ENCODE measurements at places on chromosomes 7 and 10. TPM values are rescaled to one million over a fixed set of nuclear protein-coding genes. Genes with fewer than 3 reads are reported as not detected.

The WDFY4 gene
- 1.7 TPM for polyA plus RNA-seq

The GATA3 gene
- 118 TPM for polyA plus RNA-seq

The EN2 gene
- 0.23 TPM for polyA plus RNA-seq

The MSS51 gene
- polyA plus RNA-seq = 1.5 TPM

The STEAP1B gene
- polyA plus RNA-seq = 1.5 TPM

The VAX1 gene
- not detected for polyA plus RNA-seq

The WIPF3 gene
- 5.5 TPM for polyA plus RNA-seq

The TLX1 gene
- 0.10 TPM for polyA plus RNA-seq

The ANKRD1 gene
- polyA plus RNA-seq = 0.83 TPM

The SUGCT gene
- polyA plus RNA-seq = 2.2 TPM

The ARMH3 gene
- 19.5 TPM for polyA plus RNA-seq

The AGR2 gene
- 34.1 TPM for polyA plus RNA-seq

The NME8 gene
- polyA plus RNA-seq = 0.20 TPM

The TAS2R60 gene
- not detected for polyA plus RNA-seq

The RNLS gene
- 6.8 TPM for polyA plus RNA-seq

The GNAT3 gene
- polyA plus RNA-seq = not detected

The ACBD7 gene
- 9.0 TPM for polyA plus RNA-seq

The PALD1 gene
- 11.2 TPM for polyA plus RNA-seq

The NACAD gene
- 9.1 TPM for polyA plus RNA-seq

The ZP3 gene
- 0.85 TPM for polyA plus RNA-seq

The HPSE2 gene
- polyA plus RNA-seq = 12.6 TPM

The BET1 gene
- 47.8 TPM for polyA plus RNA-seq

The DYDC2 gene
- polyA plus RNA-seq = 1.3 TPM

The DGKB gene
- polyA plus RNA-seq = 5.4 TPM

The GIMAP7 gene
- polyA plus RNA-seq = 13.0 TPM

The UCMA gene
- not detected for polyA plus RNA-seq

The CPA4 gene
- 1.5 TPM for polyA plus RNA-seq

The RELN gene
- polyA plus RNA-seq = 23.9 TPM

The CDC14C gene
- polyA plus RNA-seq = not detected

The ITPRID1 gene
- polyA plus RNA-seq = 0.18 TPM

The RBM28 gene
- 37.9 TPM for polyA plus RNA-seq

The CCZ1 gene
- polyA plus RNA-seq = 91.1 TPM

The SPOCK2 gene
- 139 TPM for polyA plus RNA-seq

The PLEKHS1 gene
- 0.21 TPM for polyA plus RNA-seq

Data from left renal pelvis (tissue), 4 donors.